Fibroblast of lung (primary cell): ENCODE measurements at places on chromosomes 6 and 20. TPM values are rescaled to one million over a fixed set of nuclear protein-coding genes. Genes with fewer than 3 reads are reported as not detected.

DNA sequence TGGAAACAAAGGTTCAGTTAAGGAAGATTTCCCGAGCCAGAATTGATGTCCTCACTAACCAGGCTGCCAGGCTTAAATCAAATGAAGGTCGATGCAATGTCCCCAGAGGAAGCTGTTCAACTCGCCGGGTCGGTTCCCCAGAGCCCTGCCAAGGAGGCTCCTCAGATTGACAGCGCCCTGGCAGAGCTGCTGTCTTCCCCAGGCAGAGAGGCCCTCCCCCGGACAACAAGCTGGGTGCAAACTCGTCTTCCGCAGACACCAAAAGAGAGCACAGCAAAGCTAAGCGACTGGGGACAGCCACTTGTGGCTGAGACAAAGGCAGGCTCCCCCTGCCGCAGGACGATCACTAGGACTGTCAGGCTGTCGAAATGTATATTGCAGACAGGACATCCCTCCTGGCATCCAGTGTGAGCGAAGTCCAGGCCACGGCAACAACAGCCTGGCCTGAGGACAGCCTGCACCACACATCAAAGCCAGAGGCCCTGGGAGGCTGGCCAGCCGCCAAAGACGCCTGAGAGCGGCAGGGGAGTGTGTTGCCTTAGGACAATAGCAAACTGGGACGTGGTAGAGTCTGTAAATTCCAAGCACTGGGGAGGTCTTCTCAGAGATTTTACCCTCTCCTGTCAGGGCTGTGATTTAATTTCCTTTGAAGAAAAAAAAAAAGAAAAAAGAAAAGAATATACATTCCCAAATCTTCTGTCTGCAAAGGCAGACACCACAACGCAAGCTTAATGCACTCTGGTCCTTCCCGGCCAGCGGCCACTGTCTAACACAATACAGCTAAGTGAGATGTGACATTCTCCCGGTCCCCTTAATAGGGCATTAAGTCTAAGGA lies 99.1 kb downstream of the HIVEP2 start:
- no peaks in the 10 kb centered on the region for H3K36me3 ChIP-seq
- DNase-seq, result peak; percentile 86
- H3K4me1 ChIP-seq, result peaks cover 29% of the 10 kb centered on the region
- peak overlapping the region; percentile 24 for H3K4me3 ChIP-seq
- peak overlapping the region; percentile 81 for H3K27ac ChIP-seq

- H3K4me1 ChIP-seq, result no peaks in the 10 kb centered on the region
- no peaks in the 10 kb centered on the region for H3K36me3 ChIP-seq
These were observed 229.3 kb downstream of the FARS2 start for GRCh38 chr6:5490501-5491069.

GRCh38 chr6:155185544-155185943 lies 78.3 kb upstream of the CLDN20 start:
- DNase-seq, result peak; percentile 74
- H3K4me3 ChIP-seq, result no peak overlapping the region
- H3K27me3 ChIP-seq, result no peaks in the 10 kb centered on the region
- peaks cover 20% of the 10 kb centered on the region for H3K4me1 ChIP-seq
- H3K36me3 ChIP-seq, result no peaks in the 10 kb centered on the region
- H3K27ac ChIP-seq, result no peak overlapping the region

DNA sequence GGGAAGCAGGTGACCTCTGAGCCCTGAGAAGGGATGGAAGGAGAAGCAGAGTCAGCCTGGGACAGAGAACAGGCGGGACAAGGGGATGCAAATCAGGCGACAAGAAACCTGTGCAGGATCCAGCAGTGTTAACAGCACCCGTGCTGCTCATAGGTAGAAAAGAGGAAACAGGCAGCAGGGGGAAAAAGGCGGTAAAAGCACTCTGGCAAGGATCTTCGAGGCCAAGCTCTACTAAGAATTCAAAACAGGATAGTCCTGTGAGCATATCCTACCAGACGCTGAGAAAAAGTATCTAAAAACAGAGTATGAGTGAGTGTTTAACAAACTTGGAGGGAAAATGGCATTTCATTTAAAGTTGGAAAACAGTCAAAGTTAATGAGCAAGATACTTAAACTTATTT lies 16.7 kb downstream of the C6orf118 start:
- H3K4me1 ChIP-seq, result no peaks in the 10 kb centered on the region
- DNase-seq, result no peak

- no peaks in the 10 kb centered on the region for H3K27me3 ChIP-seq
- H3K4me1 ChIP-seq, result no peaks in the 10 kb centered on the region
- H3K36me3 ChIP-seq, result no peaks in the 10 kb centered on the region
- no peak for DNase-seq
These were observed 55.3 kb upstream of the ADTRP start for GRCh38 chr6:11833626-11834592.

DNA sequence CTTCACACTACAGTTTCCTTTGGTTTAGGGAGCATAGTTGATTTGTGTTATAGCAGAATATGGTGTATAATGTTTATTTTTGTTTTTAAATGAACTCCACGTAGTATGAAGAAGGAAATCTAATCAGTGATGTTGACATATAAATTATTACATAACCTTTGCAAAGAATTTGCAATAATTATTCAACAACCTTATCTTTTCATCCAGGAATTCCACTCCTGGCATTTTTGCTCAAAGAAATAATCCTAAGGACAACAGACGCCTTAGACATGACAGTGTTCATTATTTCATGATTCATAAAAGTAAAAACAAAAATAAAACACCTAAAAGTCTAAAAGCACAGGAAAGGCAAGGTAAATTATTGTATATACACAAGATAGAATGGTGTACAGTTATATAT lies 229.2 kb downstream of the EPM2A start:
- H3K36me3 ChIP-seq, result no peaks in the 10 kb centered on the region
- no peak overlapping the region for H3K4me3 ChIP-seq
- no peaks in the 10 kb centered on the region for H3K4me1 ChIP-seq

The MEP1A gene
- polyA plus RNA-seq, result not detected in 2 replicates

DNA sequence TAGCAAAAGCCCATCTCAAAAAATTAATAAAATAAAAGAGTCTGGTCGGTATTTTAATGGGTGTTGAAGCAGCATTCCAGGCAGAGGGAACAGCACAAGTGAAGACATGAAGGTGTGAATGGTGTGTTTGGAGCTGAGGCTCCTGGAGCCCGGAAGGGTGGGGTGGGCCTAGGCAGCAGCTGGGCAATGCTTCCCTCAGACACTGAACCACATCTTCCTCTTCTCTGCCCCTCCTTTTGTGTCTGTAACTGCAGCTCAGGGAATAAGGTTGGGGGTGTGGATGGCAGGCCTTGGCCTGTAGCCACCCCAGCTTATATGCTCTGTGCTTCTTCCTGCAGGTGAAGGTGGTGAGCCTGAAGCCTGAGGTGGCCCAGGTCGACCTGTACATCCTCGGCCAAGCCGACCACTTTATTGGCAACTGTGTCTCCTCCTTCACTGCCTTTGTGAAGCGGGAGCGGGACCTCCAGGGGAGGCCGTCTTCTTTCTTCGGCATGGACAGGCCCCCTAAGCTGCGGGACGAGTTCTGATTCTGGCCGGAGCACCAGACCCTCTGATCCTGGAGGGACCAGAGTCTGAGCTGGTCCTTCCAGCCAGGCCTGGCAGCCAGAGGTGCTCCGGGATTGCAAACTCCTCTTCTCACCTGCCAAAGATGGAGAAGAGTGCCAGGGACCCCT lies 26.6 kb downstream of the POFUT1 start:
- no peaks in the 10 kb centered on the region for H3K4me1 ChIP-seq
- no peak for DNase-seq
- peaks cover 20% of the 10 kb centered on the region for H3K36me3 ChIP-seq
- H3K4me3 ChIP-seq, result no peak overlapping the region
- no peaks in the 10 kb centered on the region for H3K27me3 ChIP-seq

GRCh38 chr6:39075010-39075686 lies 26.6 kb downstream of the GLP1R start:
- H3K4me1 ChIP-seq, result no peaks in the 10 kb centered on the region
- DNase-seq, result no peak
- H3K27ac ChIP-seq, result no peak overlapping the region
- no peaks in the 10 kb centered on the region for H3K27me3 ChIP-seq

DNA sequence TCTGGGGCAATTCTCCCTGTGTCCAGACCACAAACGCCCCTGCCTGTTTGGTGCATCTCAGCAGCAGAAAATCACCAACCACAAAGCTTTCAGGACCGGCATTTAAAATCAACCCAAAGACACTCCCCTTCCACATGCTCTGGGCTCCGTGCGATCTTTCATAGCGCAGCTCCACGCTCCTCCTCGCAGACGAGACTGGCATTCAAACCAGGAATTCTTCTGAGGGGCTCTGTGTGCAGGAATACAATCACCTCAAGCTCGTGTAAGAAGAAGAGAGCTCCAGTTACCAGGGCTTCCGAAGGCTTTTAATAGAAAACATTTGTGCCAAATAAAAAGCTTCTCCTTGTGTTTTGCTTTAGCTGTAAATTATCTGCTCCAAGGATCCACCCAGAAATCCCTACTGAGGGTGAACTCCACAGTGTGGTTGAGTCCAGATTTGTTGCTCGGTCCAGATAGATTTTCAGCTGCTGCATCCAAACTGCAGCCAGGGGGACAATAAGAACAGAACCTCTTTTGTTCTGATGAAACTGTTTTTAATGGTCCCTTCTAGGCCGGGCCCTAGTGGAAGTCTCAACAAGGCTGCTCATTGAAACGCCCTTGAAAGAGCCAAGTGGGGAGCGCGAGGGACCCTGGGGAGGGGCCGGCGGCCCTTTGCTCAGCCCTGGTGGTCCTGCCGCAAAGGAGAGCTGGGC lies 16.4 kb upstream of the BMP7 start:
- no peaks in the 10 kb centered on the region for H3K36me3 ChIP-seq
- DNase-seq, result no peak
- no peak overlapping the region for H3K27ac ChIP-seq
- no peak overlapping the region for H3K4me3 ChIP-seq

DNA sequence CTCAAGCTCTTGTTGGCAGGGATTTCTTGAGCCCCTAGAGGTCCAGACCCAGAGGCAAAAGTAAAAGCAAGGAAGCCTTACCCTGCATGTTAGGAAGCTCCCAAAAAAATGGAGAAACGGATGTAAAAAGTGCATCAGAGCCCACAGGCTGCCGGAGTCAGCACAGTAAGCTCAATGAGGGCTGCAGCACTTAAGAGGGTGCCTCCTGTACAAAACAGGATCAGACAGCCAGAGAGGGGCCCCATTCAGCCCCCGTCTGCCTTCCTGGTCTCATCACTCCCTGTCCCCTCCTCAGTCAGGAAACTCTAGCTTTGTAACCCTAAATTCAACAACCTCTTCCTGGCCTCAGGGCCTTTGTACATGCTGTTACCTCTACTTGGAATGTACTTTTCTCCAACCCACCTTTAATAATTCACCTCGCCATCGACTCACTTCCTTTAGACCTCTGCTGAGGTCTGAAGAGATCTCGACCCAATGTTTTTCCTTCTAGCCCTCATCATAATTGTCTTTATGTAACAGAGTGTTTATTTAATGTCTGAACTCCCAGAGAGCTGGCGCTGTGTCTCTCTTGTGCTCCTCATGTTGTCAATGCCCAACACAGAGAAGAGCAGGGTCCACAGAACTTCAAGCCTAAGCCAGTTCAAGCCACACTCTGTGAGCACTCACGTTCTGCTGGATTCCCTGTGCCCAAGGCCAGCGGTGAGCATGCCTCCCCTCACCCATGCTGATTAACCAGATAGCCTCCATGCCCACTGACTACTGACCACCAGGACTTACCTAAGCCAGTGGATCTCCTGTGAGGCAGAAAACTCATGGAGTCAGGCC lies 2.8 kb upstream of the PLCG1 start:
- DNase-seq, result no peak
- no peaks in the 10 kb centered on the region for H3K27me3 ChIP-seq
- H3K36me3 ChIP-seq, result no peaks in the 10 kb centered on the region

The HLA-DPB1 gene
- 11.0 and 11.5 TPM in 2 replicates for polyA plus RNA-seq

DNA sequence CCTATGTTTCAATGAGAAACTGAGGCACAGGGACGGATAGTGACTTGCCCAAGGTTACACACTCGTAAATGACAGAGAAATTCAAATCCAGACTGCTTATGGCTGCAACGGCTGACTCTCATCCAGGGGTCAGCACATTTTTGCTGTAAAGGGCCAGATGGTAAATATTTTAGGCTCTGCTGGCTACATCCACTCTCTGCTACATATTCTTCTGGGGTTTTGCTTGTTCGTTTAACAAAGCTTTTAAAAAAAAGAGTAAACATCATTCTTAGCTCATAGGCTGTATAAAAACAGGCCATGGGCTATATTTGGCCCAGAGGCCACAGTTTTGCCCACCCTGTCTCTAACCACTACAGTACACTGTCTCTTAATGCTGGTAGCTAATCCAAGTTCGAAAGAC lies 103.4 kb downstream of the PREX1 start:
- H3K27me3 ChIP-seq, result no peaks in the 10 kb centered on the region
- no peak for DNase-seq
- peaks cover 18% of the 10 kb centered on the region for H3K4me1 ChIP-seq
- no peaks in the 10 kb centered on the region for H3K36me3 ChIP-seq
- no peak overlapping the region for H3K4me3 ChIP-seq

DNA sequence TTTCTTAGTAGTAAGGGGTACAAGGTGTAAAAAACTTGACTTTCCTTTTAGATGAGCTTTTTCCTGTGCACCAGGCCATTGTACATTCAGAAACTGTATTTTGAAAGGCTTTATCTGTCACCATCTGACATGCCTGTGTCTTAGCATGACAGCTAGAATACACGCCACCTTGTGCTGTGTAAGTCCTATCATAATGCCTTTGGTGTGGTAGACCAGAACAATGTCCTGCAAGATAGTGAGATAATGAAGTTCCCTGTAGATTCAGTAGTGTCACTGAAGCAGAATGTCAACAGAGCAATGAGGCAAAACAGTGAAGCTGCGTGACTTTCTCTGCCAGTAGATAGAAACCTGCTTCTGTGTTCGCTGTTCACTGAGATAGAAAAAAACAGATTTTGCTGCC lies 105.8 kb downstream of the JAG1 start:
- no peaks in the 10 kb centered on the region for H3K27me3 ChIP-seq
- H3K4me3 ChIP-seq, result no peak overlapping the region
- DNase-seq, result no peak
- H3K27ac ChIP-seq, result no peak overlapping the region
- H3K36me3 ChIP-seq, result no peaks in the 10 kb centered on the region

- no peaks in the 10 kb centered on the region for H3K4me1 ChIP-seq
- no peak overlapping the region for H3K4me3 ChIP-seq
- no peaks in the 10 kb centered on the region for H3K27me3 ChIP-seq
- H3K36me3 ChIP-seq, result no peaks in the 10 kb centered on the region
These were observed 236.2 kb upstream of the PREP start for GRCh38 chr6:105639124-105639523.

The PRND gene
- polyA plus RNA-seq, result not detected in 2 replicates

The MCHR2 gene
- polyA plus RNA-seq, result 0.03 TPM in 1 of 2 replicates, not detected in the other

The PBOV1 gene
- polyA plus RNA-seq, result not detected in 2 replicates
